CD4-positive, CD25-positive, alpha-beta regulatory T cell (primary cell): ENCODE measurements at places on chromosomes 4 and X. TPM values are rescaled to one million over a fixed set of nuclear protein-coding genes. Genes with fewer than 3 reads are reported as not detected.

The EVC gene
- total RNA-seq = 4.6 TPM

The EREG gene
- total RNA-seq = 1.0 TPM

The TRAM1L1 gene
- total RNA-seq = not detected

The PABPC1L2B gene
- total RNA-seq = not detected

The NUDT10 gene
- not detected for total RNA-seq

The FOXO4 gene
- 49.9 TPM for total RNA-seq

The AMTN gene
- total RNA-seq = not detected

The NLRP2B gene
- not detected for total RNA-seq

The BMX gene
- not detected for total RNA-seq

The UGT8 gene
- not detected for total RNA-seq

The ABCB7 gene
- total RNA-seq = 22.1 TPM

The GPR82 gene
- not detected for total RNA-seq

The MAGEC3 gene
- not detected for total RNA-seq

The NR0B1 gene
- total RNA-seq = not detected

The CD99 gene
- total RNA-seq = 286 TPM

The ETDA gene
- total RNA-seq = not detected

The AREG gene
- total RNA-seq = 9.3 TPM

The USP46 gene
- total RNA-seq = 9.6 TPM

The SMIM10L2A gene
- 0.42 TPM for total RNA-seq

The DMRTC1 gene
- not detected for total RNA-seq

The FGF16 gene
- not detected for total RNA-seq

The TMPRSS11F gene
- total RNA-seq = not detected

The NPY5R gene
- total RNA-seq = not detected

The AIMP1 gene
- total RNA-seq = 56.7 TPM

The ADH1C gene
- not detected for total RNA-seq

The CACNA1F gene
- 0.69 TPM for total RNA-seq

The CXCL6 gene
- not detected for total RNA-seq

The ATP6AP1 gene
- total RNA-seq = 44.9 TPM

The UGT2B15 gene
- total RNA-seq = not detected

The TMEM31 gene
- not detected for total RNA-seq

The SPACA5 gene
- total RNA-seq = not detected

The KIF4A gene
- 0.42 TPM for total RNA-seq

The SPRY1 gene
- total RNA-seq = 6.4 TPM

The FAM184B gene
- total RNA-seq = not detected

The CPLX1 gene
- 0.62 TPM for total RNA-seq

The SLC6A14 gene
- total RNA-seq = not detected

The LNX1 gene
- not detected for total RNA-seq

The GSX2 gene
- not detected for total RNA-seq

The PPP1R2C gene
- total RNA-seq = 32.2 TPM
